Activated CD4-positive, alpha-beta T cell treated with anti-CD3 and anti-CD28 coated beads for 4 hours (primary cell): ENCODE measurements at places on chromosomes 4 and X.

- no peak for DNase-seq
Measured at GRCh38 chr4:75658876-75659275, 14.3 kb downstream of the G3BP2 start.

DNA sequence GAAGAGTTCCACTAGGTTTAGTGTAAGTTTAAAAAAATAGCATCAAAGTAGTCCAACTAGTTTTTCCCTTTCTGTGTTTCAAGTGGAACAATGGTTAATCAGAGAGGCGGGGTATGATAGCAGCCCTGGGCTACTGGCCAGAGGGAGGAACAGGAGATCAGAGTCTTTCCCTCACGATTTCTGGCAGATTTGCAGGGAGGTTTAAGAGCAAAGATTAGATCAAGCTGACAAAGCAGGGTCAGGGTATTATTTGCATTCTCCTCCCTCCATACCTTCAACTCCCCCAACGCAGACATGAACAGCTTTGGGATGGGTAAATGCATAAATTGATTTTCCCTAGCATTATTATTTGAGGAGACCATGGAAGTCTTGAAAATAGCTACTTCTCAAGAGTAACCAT is 277.6 kb upstream of the DIAPH2 start:
- no peak for DNase-seq

- no peak for DNase-seq
Measured at GRCh38 chr4:88441696-88442095, 15.2 kb upstream of the HERC5 start.

GRCh38 chr4:101621120-101621519 is 169.4 kb upstream of the BANK1 start:
- DNase-seq = no peak

DNA sequence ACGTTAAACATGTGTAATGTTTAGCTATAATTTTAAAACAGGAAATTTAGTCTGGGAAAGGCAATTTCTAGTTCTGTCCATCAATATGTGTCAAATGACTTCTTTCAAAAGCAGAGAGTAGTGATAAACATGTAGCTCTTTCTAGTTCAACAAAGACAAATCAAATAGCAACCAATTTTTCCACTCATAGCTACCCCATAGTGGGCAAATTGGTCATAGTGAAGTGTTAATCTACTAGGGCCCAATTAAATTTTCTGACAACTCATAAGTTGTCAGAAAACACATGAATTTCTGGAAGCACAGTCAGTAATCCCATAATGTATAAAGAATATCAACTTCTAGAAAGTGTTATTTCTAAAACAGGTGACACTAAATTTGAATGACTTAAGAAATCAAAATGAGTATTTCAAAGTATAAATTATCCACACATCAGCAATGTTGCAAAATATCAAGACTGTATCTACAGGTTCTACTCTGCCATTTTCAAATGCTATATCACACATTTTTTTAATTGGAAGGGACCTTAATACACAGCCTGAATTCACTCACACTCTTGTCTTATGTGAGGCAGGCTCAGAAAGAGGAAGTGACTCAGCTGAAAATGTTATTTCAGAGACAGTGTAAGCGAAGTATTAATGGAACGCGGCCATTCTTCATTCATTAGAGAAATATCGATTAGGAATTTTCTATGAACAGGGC is 7.7 kb downstream of the OCIAD2 start:
- no peak for DNase-seq

DNA sequence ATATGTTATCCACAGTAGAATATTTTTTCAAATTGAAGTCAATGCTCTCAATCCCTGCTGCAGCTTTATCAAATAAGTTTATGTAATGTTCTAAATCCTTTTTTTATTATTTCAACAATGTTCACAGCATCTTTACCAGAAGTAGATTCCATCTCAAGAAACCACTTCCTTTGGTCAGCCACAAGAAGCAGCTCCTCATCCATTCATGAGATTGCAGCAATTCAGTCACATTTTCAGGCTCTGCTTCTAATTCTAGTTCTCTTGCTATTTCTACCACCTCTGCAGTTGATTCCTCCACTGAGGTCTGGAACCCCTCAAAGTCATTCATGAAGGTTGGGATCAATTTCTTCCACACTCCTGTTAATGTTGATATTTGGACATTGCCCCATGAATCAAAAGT is 2301.3 kb upstream of the TENM3 start:
- DNase-seq = no peak

DNA sequence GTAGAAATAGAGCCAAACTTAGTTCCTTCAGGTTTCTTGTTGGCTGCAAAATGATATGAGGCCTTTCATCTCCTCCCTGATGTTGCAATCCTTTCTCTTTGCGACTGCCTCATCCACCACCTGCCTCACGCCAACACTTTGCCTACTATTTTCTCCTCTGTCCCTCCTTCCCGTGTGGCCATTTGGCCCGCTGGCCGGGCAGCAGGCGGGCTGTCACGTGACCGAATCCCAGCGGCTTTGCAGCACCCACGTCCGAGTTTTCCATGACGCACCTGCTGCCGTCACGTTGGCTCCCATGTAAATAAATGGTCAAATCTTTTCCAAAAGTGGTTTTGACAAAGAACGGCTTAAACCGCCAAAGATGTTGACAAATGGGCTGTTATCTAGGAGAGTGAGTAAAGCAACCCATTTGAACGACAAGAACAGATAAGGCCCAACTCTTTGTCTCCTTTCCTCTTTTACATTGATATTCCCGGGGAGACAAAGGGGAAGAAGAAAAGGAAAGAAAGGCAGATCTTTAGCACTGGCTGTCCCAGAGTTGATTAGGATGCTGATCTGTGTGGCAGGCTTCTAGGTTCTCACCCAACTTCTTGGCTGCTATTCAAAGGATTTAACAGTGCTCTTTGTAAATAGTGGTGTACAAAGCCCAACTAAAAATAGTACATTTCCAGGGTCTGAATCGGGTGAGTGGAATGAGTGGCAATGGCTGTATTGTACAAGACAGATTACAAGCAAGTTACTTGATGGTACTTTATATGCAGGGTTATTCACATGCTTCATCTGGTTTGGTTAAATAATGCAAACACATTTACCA is 174.2 kb upstream of the JADE1 start:
- no peak for DNase-seq

- DNase-seq = no peak
Measured at GRCh38 chr4:6986072-6986780, 56.9 kb upstream of the TADA2B start.

DNA sequence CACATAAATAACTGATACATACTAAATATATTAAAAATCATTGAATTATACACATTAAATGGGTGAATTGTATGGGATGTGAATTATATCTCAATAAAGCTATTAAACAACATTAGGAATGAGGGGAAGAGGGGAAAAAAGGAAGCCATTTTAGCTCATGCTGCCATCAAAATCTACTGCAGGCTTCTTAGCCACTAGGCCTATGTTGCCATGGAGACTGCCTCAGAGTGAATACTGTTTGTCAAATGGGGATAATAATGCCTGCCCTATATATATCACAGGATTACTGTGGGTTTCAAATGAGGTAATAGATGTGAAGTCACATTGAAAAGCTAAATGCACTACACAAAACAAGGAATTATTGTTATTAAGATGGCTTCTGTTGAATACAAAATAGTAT is 21.2 kb downstream of the TMEM255A start:
- no peak for DNase-seq

DNA sequence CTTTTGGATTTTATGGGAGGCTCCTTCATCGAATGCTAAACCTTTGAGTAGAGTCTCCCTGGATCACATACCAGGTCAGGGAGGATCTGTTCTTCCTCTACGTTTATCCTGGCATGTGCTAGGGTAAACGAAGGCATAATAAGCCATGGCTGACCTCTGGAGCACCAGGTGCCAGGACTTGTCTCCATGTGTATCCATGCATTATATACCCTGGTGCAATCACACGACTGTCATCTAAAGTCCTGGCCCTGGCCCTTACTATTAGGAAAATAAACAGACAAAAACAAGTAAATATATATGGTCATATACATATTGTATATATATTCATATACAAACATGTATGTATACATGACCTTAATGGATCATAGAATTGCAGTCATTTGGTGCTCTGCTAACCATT is 21.2 kb downstream of the EREG start:
- DNase-seq = no peak

DNA sequence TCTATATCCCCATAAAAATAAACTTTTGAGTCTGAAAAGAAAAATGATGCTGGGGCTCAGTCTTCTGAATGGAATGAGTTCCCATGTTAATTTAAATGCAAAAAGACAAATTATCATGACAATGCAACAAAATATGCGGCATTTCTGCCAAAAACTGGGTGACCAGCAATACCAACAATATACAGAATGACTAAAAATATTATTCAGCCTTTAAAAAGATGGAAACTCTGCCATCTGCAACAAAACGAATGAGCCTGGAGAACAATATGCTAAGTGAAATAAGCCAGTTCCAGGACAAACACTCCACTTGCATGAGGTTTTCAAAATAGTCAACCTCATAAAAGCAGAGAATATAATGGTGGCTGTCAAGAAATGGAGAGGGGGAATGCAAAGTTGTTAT is 558.5 kb downstream of the IL15 start:
- no peak for DNase-seq

GRCh38 chrX:100964362-100964761 is 5.1 kb upstream of the ARL13A start:
- DNase-seq = no peak

- no peak for DNase-seq
Measured at GRCh38 chr4:87506974-87507701, 22.0 kb downstream of the SPARCL1 start.
